ENCODE measurements at places on chromosomes 1 and 21.

DNA sequence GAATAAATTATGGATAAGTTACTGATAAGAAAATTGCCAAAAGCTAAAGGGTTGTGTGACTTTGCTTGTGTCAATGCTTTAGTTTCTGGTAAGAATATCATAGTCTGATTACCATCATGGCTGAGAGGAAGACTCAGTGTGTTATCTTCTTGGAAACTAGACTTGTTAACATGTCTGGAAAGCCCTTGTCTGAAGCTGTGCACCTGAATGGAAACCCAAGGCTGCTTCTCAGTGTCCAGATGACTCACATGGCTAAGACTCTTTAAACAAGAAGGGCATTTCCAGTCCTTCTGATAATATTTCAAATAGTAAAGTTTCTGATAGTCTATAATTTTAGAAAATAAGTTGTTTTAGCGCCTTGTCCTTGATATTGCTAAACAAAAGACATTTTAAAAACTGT is 1092.7 kb downstream of the PLA2G4A start:
- no peak for DNase-seq

DNA sequence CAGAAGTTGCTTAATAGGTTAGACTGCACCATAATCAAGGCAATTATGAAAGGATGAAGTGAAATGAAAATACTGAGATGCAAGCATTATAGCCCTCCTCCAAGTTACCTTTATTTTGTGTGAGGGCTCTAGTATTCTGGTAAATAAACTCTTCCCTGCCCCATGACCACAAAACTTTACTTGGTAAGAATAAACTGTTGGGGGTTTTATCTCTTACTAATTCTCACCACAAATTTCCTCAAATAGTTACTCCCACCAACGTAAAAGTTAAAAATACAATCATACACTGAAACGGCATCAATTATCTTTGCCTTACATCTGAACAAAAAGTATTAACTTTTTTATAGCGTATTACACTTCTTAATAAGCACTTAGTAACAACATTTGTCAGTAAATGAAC is 29.5 kb downstream of the C21orf91 start:
- no peak for DNase-seq

- DNase-seq = no peak
Observed at GRCh38 chr1:175902281-175902680, 158.9 kb upstream of the TNR start.

GRCh38 chr1:156524481-156524869 is 23.9 kb upstream of the MEF2D start:
- DNase-seq = no peak

DNA sequence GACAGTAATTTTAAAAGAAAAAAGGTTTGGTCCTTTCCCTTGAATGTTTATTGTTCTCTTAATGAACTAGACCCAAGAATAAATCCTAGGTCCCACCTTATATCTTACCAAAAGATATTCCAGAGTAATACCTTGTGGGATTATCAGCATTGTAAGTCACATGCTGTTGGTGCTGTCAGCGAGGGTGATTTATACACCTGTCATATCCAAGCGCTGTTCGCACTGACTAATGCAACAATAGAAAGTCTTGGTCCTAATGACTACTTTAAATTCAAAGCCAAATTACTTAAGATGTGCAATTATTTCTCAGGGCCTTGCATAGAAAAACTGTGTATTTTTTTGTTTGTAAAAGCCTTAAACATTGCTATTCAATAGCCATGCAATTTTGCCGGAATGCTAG is 6.9 kb downstream of the GPR88 start:
- DNase-seq = no peak

DNA sequence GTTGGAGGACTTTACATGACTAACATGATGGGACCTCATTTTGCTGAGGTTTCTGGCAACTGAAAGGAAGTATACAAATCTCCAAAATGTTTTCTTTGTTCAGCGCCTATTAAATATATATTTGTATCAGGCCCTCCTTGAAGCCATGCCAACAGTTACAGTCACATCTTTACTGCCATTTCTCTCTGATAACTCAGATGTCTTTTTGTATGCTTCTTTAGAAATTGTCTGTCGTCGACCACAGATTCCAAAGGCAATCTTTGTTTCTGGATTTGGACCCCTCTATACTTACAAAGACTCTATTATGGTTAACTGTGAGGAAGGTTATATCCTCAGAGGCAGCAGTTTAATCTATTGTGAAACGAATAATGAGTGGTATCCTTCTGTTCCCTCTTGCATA is 69.4 kb downstream of the C4BPA start:
- no peak for DNase-seq

DNA sequence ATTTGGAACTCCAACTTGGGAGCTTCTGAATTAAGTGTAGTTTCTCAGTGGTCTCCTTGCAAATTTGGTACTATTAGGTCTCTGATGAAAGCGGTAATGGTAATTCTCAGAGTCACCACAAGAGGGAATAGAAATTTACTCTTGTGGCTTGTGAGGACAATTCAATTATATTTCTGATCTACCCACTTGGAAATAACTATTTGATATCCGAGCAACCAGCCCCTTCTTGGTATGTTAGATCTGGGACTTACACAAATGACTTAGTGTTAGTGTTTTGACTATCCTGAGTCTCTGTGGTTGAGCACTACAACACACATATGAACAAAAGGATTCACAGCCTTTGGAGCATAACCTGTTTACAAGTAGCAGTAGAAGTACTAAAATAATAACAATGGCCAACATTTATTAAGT is 68.1 kb downstream of the RPS6KA1 start:
- DNase-seq = peak; percentile 39

DNA sequence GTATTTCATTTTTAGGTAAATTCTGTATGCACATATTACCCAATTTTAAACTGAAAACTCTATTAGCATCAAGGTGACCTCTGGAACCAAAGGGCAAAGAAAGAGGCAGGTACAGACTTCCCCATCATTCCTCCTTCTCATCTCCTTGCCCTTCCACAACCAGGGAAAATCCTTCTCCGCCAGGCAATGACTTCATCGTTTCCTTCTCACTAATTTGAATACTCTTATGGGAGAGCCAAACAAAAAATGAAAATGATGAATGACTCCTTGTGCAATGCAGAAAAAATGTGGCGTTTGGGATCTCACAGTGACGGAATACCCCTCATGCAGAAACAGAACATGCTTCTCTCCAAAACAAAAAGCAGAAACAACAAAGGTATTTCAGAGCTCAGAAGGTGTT is 83.7 kb downstream of the HLCS start:
- DNase-seq = no peak

- peak; percentile 30 for DNase-seq
Observed at GRCh38 chr1:93448292-93448982, 519 bp downstream of the FNBP1L start.

DNA sequence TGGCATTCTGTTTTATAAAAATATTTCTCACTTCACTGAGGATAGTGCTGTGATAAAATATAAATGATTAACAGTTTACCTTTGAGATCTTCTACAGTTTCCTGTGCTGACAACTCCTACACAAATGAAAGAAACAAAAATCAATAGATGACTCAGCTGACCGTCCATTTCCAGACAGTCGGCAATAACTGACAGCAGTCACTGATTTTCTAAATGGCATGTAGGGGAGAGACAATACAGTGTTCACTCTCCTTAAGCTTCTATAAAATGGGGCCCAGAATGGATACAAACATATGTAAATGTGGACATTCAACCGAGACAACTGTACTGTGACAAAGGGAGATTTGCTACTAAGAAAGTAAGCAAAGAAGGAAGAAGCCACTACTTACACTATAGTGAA is 34.3 kb downstream of the PCNX2 start:
- DNase-seq = peak; percentile 74

DNA sequence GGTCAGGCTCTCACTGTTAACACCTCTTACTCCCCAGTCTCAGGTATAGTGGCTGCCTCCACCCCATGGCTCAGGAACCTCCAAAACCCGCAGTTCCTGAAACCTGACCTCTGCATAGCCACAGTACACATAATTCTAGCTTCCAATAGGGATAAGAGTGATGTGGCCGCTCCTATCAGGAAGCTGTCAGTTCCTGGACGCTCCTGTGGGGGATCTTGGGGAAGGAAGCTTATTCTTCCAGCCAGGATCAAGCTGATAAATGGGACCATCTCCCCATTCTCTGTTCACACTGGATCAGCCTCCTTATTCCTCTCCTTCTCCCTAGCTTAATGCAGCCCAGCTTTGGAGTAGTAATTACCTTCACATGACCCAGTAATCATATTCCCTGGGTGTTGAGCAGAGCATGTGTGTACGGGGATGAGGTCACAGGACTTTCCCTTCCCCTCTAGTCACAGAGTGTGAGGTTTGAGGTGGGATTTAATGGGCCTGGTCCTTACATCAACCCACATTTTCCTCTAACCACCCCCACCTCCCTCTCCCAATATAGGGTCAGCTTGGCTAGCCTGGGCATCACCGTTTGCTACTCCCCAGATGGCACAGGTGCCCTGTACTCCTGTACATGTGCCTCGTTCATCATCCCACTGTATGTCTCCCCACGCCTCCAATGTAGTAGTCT is 7.0 kb upstream of the POU3F1 start:
- DNase-seq = no peak

DNA sequence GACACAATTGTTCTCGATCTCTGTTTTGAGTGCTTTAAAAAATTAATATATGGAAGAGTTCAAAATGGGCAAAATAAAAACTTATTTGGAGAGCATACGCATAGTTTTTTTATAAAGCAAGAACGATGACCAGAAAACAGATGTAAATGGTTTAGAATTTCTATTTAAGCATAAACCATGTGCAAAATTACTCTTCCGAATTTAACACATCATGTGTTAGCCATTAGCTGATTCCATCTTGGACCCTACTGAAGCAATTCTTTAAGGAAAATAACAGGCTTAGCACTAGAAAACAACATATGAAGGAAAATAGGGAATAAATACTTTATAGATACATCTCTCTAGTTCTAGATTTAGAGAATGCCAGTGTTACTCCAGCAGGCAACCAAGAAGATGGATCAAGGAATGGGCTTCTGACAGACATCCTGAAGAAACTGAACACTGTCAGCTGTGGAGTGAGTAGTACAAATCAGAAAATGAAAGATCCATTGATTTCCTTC is 26.7 kb downstream of the CDC7 start:
- DNase-seq = no peak

- DNase-seq = no peak
Observed at GRCh38 chr1:27102134-27102706, 52.7 kb downstream of the SLC9A1 start.

GRCh38 chr1:12616709-12617373 is 1.2 kb downstream of the DHRS3 start:
- DNase-seq = no peak

DNA sequence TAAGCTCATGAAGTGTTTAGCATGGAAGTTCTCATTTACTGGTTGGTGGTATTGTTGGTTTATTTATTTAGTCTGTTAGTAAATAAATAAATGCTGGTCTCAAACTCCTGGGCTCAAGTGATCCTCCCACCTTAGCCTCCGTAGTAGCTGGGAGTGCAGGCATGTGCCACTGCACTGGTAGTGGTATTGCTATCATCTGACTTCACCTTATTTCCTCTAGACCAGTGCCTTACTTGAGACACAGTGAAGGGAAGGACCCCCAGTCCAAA is 1.4 kb upstream of the SLC2A1 start:
- no peak for DNase-seq

DNA sequence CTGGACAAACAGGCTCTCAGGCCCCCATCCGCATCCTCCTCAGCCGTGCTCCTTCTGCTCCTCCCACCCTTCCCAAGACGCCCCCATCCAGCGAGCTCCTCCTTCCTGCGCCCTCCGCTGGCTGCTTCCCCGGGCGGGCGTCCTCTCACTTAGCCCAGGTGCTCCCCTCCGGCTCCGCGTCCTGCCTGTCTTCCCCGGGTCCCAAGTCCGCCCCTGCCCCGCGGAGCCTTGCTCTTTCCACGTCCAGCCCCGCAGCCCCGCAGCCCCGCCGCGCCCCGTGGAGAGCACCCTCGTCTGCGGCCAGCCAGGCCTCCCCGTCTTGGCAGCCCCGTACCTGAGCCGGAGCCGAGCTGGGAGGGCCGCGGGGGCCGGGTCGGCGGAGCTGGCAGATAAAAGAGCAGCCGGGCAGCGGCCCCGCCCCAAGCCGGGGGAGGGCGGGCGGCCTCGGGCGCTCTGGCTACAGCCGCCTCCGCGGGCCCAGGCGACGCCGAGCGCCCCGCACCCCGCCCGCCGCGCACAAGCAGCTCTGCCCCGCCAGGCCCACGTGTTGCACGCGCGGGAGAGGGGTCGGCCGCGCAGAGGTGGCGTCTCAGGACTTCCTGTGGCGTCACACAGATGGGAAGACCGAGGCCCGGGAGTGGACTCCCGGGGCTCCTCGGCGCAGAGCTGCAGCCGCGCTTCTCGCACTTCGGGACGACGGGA is at the start of gene PAQR7:
PAQR7 (minus strand) TSS at position 555 of the 702 bp plus-strand sequence. CDS start 11,869 bp downstream, outside the sequence.
- DNase-seq = peak; percentile 83

- DNase-seq = no peak
Observed at GRCh38 chr1:156592910-156593660, 1.5 kb downstream of the NAXE start.

GRCh38 chr1:61581251-61581650 is 143.7 kb downstream of the TM2D1 start:
- DNase-seq = no peak

- DNase-seq = no peak
Observed at GRCh38 chr1:172698224-172698623, 39.3 kb downstream of the FASLG start.
